ENCODE measurements at places on chromosomes 5 and 9.

- no peaks in the 10 kb centered on the region for H3K27me3 ChIP-seq
- no peaks in the 10 kb centered on the region for H3K4me1 ChIP-seq
- no peaks in the 10 kb centered on the region for H3K36me3 ChIP-seq
- H3K4me3 ChIP-seq, result no peak overlapping the region
- H3K27ac ChIP-seq, result no peak overlapping the region
Measured at GRCh38 chr9:80899208-80899607, 790.1 kb downstream of the TLE1 start.

GRCh38 chr5:131988601-131989000 lies 22.9 kb downstream of the ACSL6 start:
- H3K27me3 ChIP-seq, result no peaks in the 10 kb centered on the region
- DNase-seq, result no peak
- no peak overlapping the region for H3K4me3 ChIP-seq
- H3K4me1 ChIP-seq, result no peaks in the 10 kb centered on the region

- no peaks in the 10 kb centered on the region for H3K36me3 ChIP-seq
- H3K27ac ChIP-seq, result no peak overlapping the region
- H3K4me3 ChIP-seq, result no peak overlapping the region
- no peaks in the 10 kb centered on the region for H3K27me3 ChIP-seq
- DNase-seq, result no peak
Measured at GRCh38 chr9:123586275-123586674, 230.3 kb downstream of the CRB2 start.

DNA sequence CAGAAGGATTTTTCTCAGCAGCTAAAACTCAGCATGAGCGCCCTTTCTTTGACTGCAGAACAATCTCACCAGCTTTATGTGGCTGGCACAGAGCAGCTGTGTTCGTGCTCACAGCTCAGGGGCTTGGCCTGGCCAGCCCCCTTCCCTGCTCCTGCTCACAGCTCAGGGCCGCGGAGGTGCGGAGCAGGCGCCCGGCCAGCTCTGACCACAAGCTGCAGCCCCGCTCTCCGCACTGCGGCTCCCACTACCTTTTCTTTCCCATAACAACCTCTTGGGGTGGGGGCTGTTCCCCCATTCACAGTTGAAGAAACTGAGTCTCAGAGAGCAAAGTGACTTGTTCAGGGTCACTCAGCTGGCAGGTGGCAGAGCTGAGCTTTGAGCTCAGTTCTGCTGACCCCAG lies 34.0 kb upstream of the PHYKPL start:
- no peak for DNase-seq
- H3K27ac ChIP-seq, result no peak overlapping the region
- no peaks in the 10 kb centered on the region for H3K36me3 ChIP-seq
- no peaks in the 10 kb centered on the region for H3K27me3 ChIP-seq
- no peak overlapping the region for H3K4me3 ChIP-seq

DNA sequence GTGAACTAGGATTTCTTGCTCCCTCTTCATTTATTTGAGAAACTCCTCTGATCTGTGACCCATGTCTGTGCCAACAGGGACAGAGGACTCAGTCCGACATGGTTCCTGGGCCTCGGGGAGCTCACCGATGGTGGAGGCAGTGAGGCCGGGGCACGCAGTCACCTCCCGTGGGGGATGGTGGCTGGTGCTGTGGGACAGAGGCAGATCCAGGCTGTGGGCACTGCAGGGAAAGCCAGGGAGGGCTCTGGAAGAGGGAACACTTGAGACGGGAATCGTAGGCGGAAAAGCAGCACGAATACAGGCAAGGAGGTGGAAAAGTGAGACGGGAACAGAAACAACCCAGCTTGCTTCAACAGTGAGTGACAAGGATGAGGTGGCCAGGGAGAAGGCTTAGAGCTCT lies 127.8 kb downstream of the GABBR2 start:
- H3K4me1 ChIP-seq, result no peaks in the 10 kb centered on the region
- no peaks in the 10 kb centered on the region for H3K27me3 ChIP-seq
- no peaks in the 10 kb centered on the region for H3K36me3 ChIP-seq
- no peak overlapping the region for H3K4me3 ChIP-seq
- no peak overlapping the region for H3K27ac ChIP-seq

DNA sequence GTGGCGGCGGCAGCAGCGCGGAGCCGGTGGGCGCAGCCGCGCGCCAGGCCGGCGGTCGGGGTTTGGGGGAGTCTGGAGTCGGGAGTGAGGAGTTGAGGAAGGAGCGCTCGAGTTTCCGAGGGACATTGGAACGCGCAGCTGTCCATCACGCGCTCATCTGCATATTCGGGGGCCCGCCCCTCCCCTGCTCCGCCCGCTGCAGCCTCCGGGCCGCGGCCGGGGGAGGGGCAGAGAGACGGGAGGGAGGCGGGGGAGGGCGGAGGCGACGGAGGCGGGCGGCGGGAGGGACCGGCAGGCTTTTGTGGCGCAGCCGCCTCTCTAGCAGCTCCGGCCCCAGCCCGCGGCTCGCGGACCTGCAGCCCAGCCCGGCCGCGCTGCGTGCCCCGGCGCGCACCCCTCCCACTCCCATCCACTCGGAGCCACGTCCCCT lies at the start of gene IRX2:
IRX2 (minus strand) TSS at position 86 of the 430 bp plus-strand sequence. CDS start 264 bp downstream, outside the sequence.
- no peaks in the 10 kb centered on the region for H3K36me3 ChIP-seq
- H3K27ac ChIP-seq, result peak within 1 kb of the TSS; percentile 48
- H3K27me3 ChIP-seq, result peaks cover 12% of the 10 kb centered on the region
- H3K4me1 ChIP-seq, result peaks cover 55% of the 10 kb centered on the region

DNA sequence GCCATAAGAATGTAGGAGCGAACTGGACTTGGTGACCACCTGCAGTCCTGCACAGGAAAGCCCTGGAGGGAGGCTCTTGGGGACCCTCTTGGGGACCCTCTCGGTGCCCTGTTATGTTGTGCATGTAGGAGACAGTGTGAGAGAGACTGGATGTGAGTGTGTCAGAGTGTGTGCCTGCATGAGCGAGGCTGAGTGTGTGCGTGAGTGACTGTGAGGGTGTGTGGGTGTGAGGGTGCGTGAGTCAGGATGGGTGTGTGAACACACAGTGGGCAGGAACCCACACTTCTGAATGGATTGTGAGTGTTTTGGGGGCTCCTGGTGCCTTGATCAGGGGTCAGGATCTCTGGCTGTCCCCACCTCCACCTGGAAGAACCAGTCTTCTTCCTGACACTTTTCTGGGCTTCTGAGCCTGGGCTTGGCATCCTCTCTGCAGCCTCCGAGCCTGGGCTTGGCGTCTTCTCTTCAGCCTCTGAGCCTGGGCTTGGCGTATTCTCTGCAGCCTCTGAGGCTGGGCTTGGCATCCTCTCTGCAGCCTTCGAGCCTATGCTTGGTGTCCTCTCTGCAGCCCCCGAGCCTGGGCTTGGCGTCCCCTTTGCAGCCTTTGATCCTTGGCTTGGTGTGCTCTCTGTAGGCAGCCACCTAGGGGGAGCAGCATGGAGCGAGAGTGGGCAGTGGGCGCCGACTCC lies 25.6 kb upstream of the ANKRD33B start:
- peaks cover 35% of the 10 kb centered on the region for H3K4me1 ChIP-seq
- no peaks in the 10 kb centered on the region for H3K27me3 ChIP-seq
- no peak overlapping the region for H3K4me3 ChIP-seq

- no peaks in the 10 kb centered on the region for H3K27me3 ChIP-seq
- no peak for DNase-seq
- no peak overlapping the region for H3K27ac ChIP-seq
- H3K36me3 ChIP-seq, result no peaks in the 10 kb centered on the region
Measured at GRCh38 chr5:53327811-53328334, 152.6 kb upstream of the FST start.

DNA sequence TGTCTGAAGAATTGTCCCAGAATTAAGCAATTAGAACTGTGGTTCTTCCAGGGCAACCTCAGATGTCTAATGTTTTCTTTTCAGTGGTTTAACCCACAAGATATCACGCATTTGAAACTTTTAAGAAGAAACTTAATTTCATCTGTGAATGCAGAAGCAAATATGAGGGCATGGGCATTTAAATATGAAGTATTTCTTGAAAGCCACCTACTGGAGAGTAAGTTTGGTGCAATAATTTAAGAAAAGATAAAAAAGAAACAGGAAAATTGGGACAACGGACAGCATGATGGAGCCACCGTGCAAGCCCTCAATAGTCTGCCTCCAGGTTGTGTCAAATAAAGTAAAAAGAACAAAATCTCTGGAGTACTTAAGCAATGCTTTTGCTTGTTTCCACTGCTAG lies 1.2 kb upstream of the CAPSL start:
- no peak overlapping the region for H3K4me3 ChIP-seq
- no peaks in the 10 kb centered on the region for H3K36me3 ChIP-seq
- no peaks in the 10 kb centered on the region for H3K27me3 ChIP-seq
- H3K4me1 ChIP-seq, result no peaks in the 10 kb centered on the region
- no peak for DNase-seq
- H3K27ac ChIP-seq, result no peak overlapping the region

DNA sequence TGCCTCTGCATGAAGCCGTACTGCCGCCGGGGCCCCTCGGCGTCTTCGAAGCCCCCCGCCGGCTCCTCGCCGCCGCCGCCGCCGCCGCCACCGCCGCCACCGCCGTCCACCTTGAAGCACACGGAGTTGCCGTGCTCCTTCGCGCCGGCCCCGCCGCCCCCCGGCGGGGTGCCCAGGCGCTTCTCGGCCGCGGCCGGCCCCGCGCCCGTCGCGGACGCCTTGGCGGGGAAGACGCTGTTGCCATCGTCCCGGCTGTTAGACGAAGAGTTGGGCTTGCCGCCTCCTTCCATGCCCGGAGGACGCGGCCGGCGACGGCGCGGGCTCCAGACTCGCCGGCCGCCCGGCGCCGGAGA lies 400 bp downstream of the HCN1 start:
- no peaks in the 10 kb centered on the region for H3K36me3 ChIP-seq
- H3K27me3 ChIP-seq, result no peaks in the 10 kb centered on the region
- H3K4me1 ChIP-seq, result peaks cover 11% of the 10 kb centered on the region
- H3K4me3 ChIP-seq, result peak overlapping the region; percentile 31
